ENCODE measurements at places on chromosomes 4 and X.
A peak's percentile ranks its signal among the peaks of the same experiment; 100 is the strongest.

DNA sequence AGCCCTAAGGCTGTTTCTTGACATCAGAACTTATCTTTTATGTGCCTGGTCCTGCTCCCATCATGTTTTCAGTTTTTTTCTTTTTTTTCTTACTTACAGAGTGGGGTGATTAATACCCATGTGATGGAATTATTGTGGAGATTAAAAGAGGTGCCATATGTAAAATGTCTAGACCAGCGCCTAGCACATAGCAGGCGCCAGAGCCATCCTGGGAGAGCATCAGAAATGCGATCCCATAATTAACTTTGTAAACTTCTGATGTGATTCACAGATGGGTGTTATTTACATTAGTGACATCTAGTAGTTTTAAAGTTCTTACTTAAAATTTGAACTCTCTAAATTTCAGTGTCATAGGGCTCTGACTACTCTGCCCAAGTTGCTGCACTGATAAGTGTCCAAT is 66.2 kb upstream of the PGRMC2 start:
- H3K4me1 ChIP-seq = peaks cover 13% of the 10 kb centered on the region
- no peak overlapping the region for H3K4me3 ChIP-seq
- H3K27ac ChIP-seq = no peak overlapping the region

DNA sequence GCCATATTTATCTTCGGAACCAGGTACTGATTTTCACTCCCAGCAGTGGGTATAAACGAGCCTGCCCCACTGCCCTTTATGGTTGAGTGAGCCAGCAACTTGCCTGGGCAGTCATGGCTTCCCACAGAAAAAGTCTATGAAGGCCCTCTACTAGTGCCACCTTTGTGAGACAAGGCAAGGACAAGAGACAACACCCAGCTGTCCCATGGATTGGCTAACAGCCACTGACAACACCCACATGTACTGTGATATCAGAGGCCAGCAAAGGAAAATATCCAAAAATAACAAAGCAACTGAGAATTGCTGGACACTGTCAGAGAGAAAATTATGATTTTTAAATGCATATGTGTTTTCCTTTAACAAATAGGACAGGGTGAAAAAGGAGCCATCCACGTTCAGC is 248.4 kb upstream of the TTC29 start:
- no peaks in the 10 kb centered on the region for H3K27me3 ChIP-seq
- no peak overlapping the region for H3K27ac ChIP-seq
- DNase-seq = no peak
- no peak overlapping the region for H3K4me3 ChIP-seq
- no peaks in the 10 kb centered on the region for H3K4me1 ChIP-seq

- no peaks in the 10 kb centered on the region for H3K27me3 ChIP-seq
- H3K36me3 ChIP-seq = no peaks in the 10 kb centered on the region
- no peak for DNase-seq
- H3K27ac ChIP-seq = no peak overlapping the region
- no peaks in the 10 kb centered on the region for H3K4me1 ChIP-seq
- H3K4me3 ChIP-seq = no peak overlapping the region
Measured at GRCh38 chr4:123786163-123786915, 389.7 kb downstream of the SPRY1 start.

DNA sequence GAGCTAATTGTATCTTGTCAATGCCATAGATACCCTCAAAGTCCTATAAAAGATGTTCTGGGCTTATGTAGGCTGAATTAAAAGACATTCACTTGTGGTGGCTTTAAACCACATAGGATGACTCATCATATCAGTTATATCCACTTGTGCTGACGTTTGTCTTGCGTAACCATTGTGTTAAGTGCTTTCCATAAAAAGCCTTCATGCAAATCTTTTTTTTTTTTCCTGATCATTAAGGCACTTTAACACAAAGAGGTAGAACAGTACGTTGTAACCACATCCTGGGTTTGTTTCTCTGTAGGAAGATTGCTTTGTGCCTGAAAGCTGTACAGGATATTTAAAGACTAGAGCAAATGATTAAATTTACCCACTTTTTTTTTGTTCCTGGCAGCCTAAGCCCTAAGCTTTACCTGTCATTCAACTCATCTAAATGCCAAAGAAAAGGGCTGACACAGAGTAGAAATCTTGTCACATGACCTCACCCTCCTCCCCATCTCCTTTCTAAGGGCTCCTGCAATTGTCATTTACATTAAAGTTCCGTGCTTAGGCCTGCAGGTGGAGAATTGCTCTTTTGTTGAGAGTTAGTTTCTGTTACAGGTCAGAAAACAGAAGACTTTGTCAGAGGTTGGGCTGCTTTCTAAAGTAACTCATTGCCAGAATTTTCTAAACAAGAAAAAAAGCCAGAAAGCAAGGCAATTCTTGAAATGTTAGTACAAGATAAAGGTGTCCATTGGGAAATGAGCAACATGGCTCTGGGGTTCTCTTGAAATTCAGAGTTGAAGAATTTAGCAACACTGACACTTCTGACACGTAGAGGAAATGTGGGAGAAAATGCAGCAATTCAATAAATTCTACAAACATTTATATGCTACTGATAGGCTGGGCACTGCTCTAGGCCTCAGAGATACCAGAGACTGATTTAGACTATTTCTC is 555.6 kb downstream of the PPARGC1A start:
- DNase-seq = peak; percentile 7
- no peaks in the 10 kb centered on the region for H3K27me3 ChIP-seq
- no peak overlapping the region for H3K4me3 ChIP-seq
- H3K36me3 ChIP-seq = no peaks in the 10 kb centered on the region

DNA sequence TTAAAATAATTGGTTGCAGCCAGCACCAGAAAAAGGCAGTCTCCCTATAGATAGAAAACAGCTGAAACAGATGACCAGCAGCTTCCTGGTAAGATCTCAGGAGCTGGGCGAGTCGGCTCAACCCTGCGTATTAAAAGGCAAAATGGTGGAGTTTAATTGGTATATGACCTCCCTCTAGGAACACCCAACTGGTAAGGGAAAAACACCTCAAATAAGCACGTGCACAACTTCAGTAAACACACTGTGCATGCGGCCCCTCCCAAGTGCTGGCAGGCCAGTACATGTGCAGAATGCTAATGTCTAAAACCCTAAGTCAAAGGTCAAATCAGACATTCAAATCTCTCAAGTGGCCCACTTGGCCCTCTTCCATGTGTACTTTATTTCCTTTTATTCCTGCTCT is 103.2 kb upstream of the PDE5A start:
- H3K4me3 ChIP-seq = no peak overlapping the region
- peak overlapping the region; percentile 12 for H3K27ac ChIP-seq
- DNase-seq = no peak
- no peaks in the 10 kb centered on the region for H3K36me3 ChIP-seq
- H3K4me1 ChIP-seq = peaks cover 52% of the 10 kb centered on the region

- no peaks in the 10 kb centered on the region for H3K27me3 ChIP-seq
- DNase-seq = no peak
- H3K4me1 ChIP-seq = no peaks in the 10 kb centered on the region
- H3K4me3 ChIP-seq = no peak overlapping the region
Measured at GRCh38 chrX:19566359-19567222, 51.3 kb upstream of the MAP3K15 start.

DNA sequence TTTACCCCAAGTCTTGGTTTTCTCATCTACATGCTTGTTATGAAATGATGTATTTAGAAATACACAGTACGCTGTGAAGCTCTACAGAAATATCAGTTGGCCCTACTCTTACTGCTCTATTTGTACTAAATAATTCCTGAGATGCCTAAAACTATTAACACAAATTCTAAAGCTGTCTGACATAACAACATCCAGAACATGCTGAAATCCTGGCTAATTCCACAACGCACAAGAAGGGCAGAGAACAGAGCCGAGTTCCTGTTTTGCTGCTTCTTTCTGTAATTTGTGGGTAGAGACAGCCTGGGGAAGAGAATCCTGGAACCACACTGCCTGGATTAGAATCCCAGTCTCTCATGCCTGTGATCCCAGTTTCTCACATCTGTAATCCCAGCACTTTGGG is 59.0 kb downstream of the ZNF827 start:
- H3K36me3 ChIP-seq = no peaks in the 10 kb centered on the region
- H3K27ac ChIP-seq = no peak overlapping the region
- DNase-seq = no peak
- H3K27me3 ChIP-seq = no peaks in the 10 kb centered on the region

- no peak for DNase-seq
- no peaks in the 10 kb centered on the region for H3K27me3 ChIP-seq
- H3K4me1 ChIP-seq = peaks cover 4% of the 10 kb centered on the region
- no peak overlapping the region for H3K4me3 ChIP-seq
- H3K27ac ChIP-seq = no peak overlapping the region
Measured at GRCh38 chr4:78764498-78764961, 11.6 kb upstream of the BMP2K start.

GRCh38 chr4:110480031-110480549 is 4.1 kb downstream of the ENPEP start:
- no peaks in the 10 kb centered on the region for H3K36me3 ChIP-seq
- no peaks in the 10 kb centered on the region for H3K4me1 ChIP-seq
- H3K4me3 ChIP-seq = no peak overlapping the region
- no peak overlapping the region for H3K27ac ChIP-seq
- H3K27me3 ChIP-seq = no peaks in the 10 kb centered on the region

DNA sequence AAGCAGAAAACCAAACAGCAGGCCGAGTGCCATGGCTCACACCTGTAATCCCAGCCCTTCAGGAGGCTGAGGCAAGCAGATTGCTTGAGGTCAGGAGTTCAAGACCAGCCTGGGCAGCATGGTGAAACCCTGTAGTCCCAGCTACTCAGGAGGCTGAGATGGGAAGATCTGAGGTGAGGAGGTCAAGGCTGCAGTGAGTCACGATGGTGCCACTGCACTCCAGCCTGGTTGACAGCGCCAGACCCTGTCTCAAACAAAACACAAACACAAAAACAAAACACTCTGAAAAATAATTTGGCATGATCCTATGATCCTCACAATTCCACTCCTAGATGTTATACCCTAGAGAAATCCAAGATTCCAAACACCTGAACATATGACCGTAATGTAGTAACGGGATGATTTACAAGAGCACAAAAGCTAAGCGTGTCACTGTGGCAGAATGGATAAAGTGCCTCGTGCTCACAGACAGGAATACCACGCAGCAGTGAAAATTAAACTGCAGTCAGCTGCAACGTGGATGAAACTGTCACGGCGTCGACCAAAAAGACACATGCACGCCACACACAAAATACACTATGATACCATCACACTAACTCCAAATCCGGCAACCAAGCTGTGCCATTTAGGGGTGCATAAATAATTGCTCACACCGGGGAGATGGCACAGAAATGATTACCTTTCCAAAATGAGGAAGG is 1.7 kb downstream of the NELFA start:
- no peak overlapping the region for H3K4me3 ChIP-seq
- H3K36me3 ChIP-seq = no peaks in the 10 kb centered on the region
- no peaks in the 10 kb centered on the region for H3K27me3 ChIP-seq
- no peak for DNase-seq

GRCh38 chrX:16635040-16635439 is 14.9 kb upstream of the S100G start:
- no peaks in the 10 kb centered on the region for H3K4me1 ChIP-seq
- H3K27me3 ChIP-seq = peaks cover 3% of the 10 kb centered on the region
- H3K36me3 ChIP-seq = no peaks in the 10 kb centered on the region
- no peak overlapping the region for H3K27ac ChIP-seq

- H3K36me3 ChIP-seq = no peaks in the 10 kb centered on the region
- no peaks in the 10 kb centered on the region for H3K4me1 ChIP-seq
- no peak overlapping the region for H3K4me3 ChIP-seq
- H3K27me3 ChIP-seq = no peaks in the 10 kb centered on the region
- DNase-seq = no peak
Measured at GRCh38 chr4:90118527-90119195, 8.5 kb upstream of the CCSER1 start.

DNA sequence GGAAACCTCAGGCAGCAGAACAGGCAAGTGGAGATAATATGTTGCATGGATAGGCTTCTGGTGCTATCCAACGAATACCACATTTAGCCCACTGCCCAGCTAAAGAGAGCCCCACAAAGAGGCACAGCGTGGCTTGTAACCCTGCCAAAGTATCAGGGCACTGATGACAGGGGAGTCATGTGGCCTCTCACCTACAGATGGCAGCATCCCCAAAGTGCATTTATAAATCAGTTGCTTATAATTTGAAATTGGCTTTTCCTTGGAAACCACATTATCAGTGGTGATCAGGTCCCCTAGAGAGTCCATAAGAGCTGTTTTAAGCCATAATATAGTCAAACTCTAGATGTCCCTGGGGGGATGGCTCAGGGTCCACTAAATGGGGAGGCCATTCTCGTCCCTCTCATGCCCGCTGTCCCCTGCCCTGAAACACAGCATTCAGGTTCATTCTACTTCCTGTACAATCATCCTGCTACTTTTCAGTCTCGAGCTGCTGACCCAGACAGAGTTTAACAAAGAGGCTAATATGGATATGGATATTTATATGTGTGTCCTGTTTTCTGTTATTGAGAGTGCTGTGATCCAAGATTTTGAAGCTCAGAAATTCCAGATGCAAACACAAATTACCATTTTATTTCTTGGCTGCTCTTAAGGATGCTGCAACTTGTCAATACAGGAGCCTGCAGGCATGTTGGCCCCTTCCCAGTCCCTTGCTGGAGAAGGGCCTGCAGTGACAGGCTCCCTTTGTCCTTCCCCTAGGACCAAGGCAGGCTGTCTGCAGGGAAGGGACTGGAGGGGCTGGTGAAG is 28.5 kb downstream of the SRPX start:
- H3K36me3 ChIP-seq = no peaks in the 10 kb centered on the region
- peak; percentile 9 for DNase-seq
- H3K27me3 ChIP-seq = peaks cover 5% of the 10 kb centered on the region
- no peak overlapping the region for H3K4me3 ChIP-seq
- no peak overlapping the region for H3K27ac ChIP-seq
- no peaks in the 10 kb centered on the region for H3K4me1 ChIP-seq

- H3K4me3 ChIP-seq = no peak overlapping the region
- no peaks in the 10 kb centered on the region for H3K36me3 ChIP-seq
- H3K4me1 ChIP-seq = no peaks in the 10 kb centered on the region
- H3K27me3 ChIP-seq = no peaks in the 10 kb centered on the region
- DNase-seq = no peak
Measured at GRCh38 chrX:4358577-4358976, 645.1 kb upstream of the PRKX start.

DNA sequence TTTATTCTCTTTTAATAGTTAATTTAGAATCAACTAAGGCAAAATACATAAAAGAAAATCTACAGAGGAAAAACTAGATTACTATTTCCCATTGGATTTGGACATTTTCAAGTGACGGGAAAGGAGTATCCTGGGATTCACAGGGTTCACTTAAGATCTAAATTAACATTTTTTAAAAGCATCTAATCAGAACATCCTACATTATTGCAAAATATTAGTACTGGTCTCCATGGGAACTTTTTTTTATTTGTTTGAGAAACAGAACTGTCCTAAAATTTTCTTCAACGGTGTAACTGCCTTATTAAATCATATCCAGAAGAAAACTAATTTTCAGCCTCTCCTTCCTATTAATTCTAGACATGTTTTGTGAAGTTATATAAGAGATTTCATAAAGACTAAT is 69.7 kb downstream of the METTL14 start:
- no peaks in the 10 kb centered on the region for H3K36me3 ChIP-seq
- no peaks in the 10 kb centered on the region for H3K27me3 ChIP-seq
- DNase-seq = no peak
- no peak overlapping the region for H3K27ac ChIP-seq
- peaks cover 29% of the 10 kb centered on the region for H3K4me1 ChIP-seq
- no peak overlapping the region for H3K4me3 ChIP-seq

DNA sequence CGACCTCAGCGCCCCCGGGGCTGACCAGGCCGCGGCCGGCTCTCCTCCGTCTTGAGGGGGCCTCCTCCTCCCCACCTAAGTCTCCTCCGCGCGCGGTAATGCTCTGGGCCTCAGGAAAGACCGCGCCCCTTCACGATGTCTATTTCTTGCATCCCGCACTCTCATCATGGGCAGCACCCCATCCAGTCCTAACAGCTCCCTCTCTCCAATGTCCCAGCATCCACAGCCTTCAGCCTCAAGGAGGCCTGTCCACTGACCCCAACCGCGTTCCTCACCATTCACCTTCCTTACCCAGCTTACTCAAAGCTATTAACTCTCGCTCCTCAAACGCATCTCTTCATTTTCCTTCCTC is 77.5 kb downstream of the MAGED4 start:
- H3K4me3 ChIP-seq = peak overlapping the region; percentile 46
- DNase-seq = peak; percentile 4
- H3K36me3 ChIP-seq = no peaks in the 10 kb centered on the region
- H3K4me1 ChIP-seq = no peaks in the 10 kb centered on the region
- peaks cover 16% of the 10 kb centered on the region for H3K27me3 ChIP-seq

Data from tibial nerve (tissue), 4 donors.